ENCODE measurements at places on chromosomes 3 and 15.
A peak's percentile ranks its signal among the peaks of the same experiment; 100 is the strongest.

GRCh38 chr3:24500806-24501205, 6.2 kb upstream of the THRB start:
- DNase-seq: no peak

DNA sequence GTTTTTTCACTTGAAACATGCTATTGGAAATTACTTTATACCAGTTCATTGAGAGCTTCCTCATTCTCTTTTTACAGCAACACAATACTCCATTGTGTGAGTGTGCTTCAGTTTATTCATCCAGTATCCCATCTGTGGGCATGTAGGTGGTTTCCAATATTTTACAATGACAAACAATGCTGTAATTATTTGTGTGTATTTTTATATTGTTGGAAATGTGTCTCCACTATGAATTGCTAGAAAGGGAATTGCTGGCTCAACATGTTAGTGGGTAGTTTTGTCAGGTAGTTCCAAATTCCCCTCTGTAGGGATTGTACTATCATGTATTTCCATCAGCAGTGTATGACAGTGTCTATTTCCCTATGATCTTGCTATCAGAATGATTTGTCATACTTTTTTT, 65.8 kb upstream of the MAGI1 start:
- no peak for DNase-seq

GRCh38 chr3:190385731-190386688, 2.0 kb upstream of the CLDN16 start:
- DNase-seq: peak; percentile 64

GRCh38 chr3:98372445-98372844, 18.0 kb upstream of the OR5K3 start:
- no peak for DNase-seq

- no peak for DNase-seq
Observed at GRCh38 chr3:121957674-121958415, 63.6 kb downstream of the SLC15A2 start.

DNA sequence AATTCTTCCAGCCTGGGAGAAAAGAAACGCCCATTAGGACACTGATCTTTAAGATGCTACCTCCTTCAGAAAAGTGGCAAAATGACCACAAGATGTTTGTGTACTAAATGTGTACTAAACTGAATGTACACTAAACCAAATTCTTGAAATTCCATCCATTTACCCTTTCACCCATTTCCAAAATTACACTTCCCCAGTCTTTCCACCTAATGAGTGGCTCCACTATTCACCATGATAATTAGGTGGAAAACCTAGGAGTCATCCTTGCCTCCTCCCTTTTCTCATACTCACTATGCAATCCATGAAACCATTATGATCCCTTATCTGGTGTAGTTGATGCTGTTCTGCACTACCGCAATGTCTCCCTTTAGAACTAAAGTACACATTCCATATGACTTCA, 452.1 kb upstream of the THBS1 start:
- no peak for DNase-seq

- DNase-seq: no peak
Observed at GRCh38 chr3:76065964-76066363, 280.6 kb upstream of the ZNF717 start.

DNA sequence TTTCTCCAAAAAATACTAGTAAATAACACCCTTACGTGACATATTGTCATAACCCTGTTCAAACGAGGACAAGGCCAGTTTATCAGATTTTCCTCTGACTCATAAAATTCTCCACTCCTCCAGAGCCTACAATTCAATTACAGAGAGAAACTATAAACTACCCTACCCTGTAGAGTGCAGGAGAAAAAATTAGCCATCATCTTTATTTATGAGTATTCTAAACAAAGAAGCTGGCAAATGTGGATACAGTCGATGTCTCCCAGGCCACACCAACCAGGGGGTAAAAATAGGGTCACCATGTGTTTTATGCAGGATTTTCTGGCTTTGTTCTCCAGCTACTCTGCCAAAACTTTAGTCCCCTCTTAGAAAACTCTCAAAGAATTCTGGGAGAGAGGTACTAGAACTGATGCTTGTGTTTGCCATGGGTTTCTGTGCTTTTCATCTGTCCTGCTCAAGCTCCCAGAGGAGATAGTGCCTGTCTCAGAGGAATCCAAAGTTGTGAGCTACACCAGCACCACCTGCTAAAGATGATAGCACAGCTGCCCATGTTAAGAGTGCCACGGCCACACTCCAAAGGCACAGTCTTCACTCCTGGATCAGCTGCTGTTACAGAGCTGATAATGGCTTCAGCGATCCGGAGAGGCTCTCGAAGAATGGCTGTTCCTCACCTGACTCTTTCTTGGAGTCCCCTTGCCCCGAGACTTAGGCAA, 150.2 kb downstream of the IMPG2 start:
- peak; percentile 1 for DNase-seq
